ENCODE measurements at places on chromosomes 13 and 19.
A peak's percentile ranks its signal among the peaks of the same experiment; 100 is the strongest.

DNA sequence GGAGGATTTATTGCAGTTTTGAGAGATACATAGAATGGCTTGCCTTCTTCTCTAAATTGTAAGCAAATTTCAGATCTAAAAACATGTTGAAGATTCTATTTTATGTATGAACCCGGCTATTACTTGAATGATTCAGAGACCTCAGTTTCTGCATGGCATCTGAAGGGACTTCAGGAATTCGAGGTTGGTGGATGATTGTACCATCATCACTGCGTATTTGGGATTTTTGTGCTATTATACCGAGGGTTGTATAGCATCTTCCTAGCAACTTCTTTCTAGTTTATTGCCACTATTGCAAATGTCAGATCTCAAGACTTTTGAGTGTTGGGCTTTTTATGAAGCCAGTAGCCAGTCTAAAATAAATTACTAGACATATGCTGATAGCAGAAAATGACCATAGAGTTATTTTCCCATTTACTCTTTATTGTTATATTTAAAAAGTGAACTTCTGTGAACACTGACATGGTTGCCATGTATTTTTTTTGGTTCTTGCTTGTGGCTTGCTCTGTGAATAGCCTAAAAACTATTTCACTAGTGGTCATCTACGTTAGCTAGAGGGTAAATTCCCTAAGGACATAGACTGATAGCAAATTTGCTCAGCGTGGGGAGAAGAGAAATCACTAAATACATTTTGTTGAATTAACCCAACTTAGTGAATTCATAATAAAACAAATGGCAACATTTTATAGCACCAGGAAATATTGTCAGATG lies 70.6 kb upstream of the KLF12 start:
- DNase-seq, result no peak

DNA sequence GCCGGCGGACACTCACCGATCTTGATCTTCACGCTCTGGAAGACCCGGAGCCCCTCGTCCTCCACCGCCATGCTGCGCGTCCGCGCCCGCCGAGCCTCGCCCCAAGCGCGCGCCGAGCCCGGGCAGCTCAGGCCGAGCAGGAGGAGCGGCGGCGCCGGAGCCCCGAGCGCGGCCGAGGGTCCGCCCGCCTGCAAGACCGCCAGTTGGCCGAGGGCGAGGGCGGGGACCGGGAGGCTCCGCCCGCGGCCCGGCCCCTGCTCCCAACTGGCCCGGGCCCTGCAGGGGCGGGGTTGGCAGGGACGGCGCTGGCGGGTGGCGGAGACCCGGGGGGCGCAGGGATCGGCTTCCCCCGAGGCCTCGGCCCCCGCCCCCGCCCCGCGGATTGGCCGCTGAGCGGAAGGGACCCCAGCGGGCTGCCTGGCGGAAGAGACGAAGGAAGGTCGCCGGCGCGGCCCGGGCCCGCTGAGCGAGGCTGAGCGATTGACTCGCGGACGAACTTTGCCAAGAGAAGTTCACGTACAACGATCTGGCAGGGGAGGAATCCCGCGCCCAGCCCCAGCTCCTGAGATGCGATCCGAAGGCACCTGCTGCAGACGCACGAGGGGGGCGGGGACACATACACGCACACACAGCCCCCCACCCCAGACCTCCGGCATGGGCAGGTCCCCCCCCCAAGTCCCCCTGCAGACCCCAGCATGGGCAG lies at the start of gene RASA3:
Gene RASA3 (minus strand): TSS at position 205 of the 703 bp plus-strand sequence. CDS start 134 bp downstream, at position 71.
- no peak for DNase-seq

DNA sequence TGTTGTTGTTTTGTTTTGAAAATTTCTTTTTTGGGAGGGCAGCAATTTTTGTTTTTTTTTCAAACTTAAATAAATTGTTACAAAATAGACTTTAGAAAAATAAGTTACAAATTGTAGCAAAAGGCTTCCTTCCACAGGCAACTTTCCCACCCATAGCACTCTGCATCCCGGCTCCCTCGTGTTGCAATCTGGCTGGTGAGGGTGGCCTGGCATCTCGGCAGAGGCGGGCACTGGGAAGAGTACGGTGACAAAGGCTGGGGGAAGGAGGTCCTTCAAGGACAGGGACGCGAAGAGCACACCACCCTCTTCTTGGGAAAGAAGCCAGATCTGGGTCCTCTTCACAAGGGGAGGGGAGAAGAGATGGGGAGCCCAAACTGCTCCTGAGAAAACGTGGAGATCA lies 379.7 kb downstream of the OLFM4 start:
- no peak for DNase-seq

- DNase-seq, result no peak
Observed at GRCh38 chr13:98972059-98972458, 5.8 kb downstream of the DOCK9 start.

GRCh38 chr13:48528720-48529119 lies 4.2 kb downstream of the RCBTB2 start:
- no peak for DNase-seq

DNA sequence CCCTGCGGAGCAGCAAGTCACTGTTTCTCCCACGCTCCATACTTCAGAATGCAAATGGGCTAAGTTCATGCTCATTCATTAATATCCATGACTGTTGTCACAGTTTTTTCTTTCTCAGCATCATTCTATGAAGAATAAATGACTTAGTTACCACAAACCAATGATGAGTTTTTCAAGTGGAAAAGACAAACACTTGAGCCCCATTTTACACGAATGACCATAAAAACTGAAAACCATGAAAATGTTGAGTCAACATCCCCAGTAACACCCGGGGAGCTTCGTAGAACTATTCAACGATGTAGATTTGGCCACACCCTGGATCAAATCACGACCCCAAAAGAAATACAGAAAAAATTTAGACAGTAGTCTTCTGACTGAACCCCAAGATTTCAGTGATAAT lies 99.8 kb upstream of the GJB6 start:
- no peak for DNase-seq

DNA sequence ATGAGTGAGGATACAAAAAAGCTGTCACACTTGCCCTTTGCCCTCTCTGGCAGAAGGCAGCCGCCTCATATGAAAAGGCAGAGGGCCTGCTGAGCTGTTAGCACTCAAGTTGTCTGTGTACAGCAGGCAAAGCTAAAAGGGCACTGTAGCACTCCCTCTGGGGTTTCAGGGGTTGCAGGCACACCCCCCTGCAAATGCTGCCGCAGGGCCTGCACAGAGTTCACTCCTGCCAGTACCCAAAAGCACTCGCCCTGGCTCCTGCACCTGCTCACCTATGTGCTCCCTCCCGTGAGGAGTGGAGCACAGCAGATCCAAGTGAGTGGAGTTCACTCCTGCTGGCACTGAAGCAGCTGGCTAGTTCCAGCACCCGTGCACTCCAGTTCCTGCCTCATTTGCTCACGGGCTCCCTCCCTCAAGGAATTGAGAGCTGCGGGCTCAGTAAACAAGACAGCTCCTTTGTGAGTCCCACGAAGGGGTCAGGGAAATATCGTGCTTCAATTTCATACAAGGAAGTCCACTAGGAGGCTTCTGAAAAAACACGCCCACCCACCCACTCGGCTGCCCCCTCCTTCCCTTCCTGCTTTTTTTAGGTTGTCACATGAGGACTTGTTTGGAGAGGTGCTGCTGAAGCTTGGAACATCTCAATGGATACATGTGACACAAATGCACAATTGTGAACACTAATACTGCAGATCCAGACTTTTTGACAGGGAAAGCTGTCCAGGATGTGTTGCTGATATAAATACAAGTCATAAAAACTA lies 9.9 kb upstream of the RCBTB2 start:
- no peak for DNase-seq

DNA sequence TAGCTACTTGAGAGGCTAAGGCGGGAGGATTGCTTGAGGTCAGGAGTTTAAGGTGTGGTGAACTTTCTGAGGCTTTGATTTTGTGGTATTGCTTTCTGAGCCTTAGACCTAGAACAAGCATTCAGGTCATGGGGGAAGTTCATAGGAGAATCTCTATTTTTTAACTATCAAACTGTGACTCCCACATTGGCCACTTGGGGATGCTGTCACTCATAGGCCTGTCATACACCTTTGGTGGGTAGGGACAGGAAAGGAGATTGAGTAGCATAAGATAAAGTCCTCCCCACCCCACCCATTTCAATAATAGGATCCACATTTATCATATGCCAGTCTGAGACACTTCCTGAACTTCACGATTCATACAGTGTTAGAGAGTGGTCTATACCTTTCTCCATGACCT lies 41.9 kb upstream of the PSG2 start:
- DNase-seq, result no peak

DNA sequence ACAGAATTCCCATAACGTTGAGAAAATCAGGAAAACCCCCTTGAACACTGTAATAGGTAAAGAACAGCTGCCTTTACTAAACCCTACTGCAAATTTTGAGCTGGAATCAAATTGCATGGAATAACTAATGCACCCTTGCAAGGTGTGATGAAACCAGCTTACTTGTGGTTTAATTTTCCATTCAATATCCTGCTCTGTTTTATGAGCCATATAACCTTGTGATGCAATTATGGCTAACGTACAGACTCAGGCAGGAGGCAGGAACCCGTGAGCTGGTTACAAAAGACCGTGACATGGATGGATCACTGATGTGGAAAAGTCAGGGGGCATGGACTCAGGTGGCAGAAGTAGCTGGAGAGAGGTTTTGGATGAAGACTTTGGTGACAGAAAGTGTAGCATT lies 438.6 kb downstream of the COG6 start:
- no peak for DNase-seq

DNA sequence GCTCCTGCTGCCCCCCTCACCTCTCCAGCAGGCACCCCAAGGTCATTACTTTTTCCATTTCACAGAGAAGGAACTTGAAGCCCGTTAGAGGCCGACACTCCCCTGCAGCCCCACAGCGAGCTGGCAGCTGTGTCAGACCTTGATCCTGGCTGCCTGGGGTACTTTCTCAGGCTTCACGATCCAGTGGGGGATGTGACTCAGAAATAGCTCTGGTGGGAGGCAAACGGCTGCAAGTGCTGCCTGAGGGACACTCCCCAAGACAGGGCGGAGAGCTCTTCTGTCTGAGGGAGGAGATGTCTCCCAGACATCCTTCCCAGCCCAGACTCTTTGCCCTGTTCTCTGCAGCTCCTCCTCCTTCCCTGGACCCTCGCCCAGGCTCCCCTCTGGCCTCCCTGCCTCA lies 4.8 kb downstream of the TSKS start:
- peak; percentile 26 for DNase-seq

GRCh38 chr19:17043744-17044143 lies 17.1 kb upstream of the CPAMD8 start:
- no peak for DNase-seq

DNA sequence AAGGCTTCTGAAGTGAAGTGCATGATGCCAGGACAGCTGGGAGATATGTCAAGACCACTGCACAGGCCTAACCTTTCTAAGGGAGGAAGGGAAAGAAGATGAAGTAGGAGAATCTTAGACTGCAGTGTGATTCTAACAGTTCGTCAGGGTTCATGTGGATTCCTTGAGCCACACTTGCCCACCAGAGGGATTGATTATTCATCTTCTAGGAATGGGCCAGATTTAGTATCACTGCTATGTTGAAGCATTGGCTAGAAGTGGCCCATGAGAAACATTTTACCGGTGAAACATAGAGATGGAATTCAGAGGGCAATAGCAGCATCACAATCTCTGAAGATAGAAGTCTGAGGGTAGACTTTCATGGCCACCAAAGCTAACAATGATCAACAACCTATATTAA lies 550.8 kb upstream of the SLITRK1 start:
- DNase-seq, result peak; percentile 61

- no peak for DNase-seq
Observed at GRCh38 chr19:18427080-18427742, 8.0 kb downstream of the SSBP4 start.

GRCh38 chr19:55647732-55648584 lies at the start of gene CCDC106:
CCDC106 (plus strand) TSS chr19:55648212; CDS start chr19:55649047, 835 bp downstream.
- no peak for DNase-seq

- no peak for DNase-seq
Observed at GRCh38 chr13:34065928-34066327, 248.0 kb downstream of the RFC3 start.

GRCh38 chr19:37506387-37507166 lies at the start of gene ZNF793:
ZNF793 (plus strand) TSS chr19:37506939; CDS start chr19:37523440, 16,501 bp downstream.
- peak; percentile 10 for DNase-seq

- DNase-seq, result no peak
Observed at GRCh38 chr19:21910318-21910717, 74.3 kb upstream of the ZNF43 start.

DNA sequence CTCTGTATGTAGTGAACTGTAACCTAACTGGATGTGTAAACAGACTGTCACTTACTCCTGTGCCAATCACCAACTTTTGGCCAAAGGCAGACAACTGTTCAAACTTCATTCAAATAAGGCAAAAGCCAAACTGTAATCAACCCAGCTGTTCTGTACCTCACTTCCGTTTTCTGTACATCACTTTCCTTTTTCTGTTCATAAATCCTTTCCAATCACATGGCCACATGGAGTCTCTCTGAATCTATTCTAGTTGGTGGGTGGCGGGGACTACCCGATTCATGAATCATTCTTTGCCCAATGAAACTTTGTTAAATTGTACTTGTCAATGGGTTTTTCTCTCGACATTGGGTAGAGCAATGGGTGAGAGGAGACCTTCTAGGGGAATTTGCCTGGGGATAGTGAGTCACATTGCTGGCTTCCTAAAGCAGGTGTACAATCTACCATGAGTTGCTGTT lies 178.3 kb upstream of the RFC3 start:
- no peak for DNase-seq

DNA sequence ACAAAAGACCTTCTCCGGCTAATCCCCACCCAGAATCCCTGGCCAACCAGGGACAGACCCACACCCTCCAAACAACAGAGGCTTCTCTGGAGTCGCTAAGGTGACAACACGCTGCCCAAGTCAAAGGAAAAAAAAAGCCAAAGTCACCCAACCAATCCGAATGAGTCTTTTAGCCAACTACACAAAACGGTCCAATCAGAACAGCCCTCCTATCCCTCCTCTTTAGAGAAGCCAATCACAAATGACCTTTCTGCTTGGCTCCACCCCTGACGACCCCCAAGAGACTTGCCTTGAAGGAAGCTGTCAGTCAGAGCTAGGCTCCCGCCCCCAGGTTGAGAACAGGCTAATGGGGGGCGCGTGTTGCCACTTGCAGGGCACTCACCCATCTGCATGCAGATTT lies 6.6 kb upstream of the FBXW9 start:
- no peak for DNase-seq

Measured in AG04450 (cell line).